Cerebellar cortex (tissue), 1 donor: ENCODE measurements at places on chromosomes 16 and 17.
A peak's percentile ranks its signal among the peaks of the same experiment; 100 is the strongest.

DNA sequence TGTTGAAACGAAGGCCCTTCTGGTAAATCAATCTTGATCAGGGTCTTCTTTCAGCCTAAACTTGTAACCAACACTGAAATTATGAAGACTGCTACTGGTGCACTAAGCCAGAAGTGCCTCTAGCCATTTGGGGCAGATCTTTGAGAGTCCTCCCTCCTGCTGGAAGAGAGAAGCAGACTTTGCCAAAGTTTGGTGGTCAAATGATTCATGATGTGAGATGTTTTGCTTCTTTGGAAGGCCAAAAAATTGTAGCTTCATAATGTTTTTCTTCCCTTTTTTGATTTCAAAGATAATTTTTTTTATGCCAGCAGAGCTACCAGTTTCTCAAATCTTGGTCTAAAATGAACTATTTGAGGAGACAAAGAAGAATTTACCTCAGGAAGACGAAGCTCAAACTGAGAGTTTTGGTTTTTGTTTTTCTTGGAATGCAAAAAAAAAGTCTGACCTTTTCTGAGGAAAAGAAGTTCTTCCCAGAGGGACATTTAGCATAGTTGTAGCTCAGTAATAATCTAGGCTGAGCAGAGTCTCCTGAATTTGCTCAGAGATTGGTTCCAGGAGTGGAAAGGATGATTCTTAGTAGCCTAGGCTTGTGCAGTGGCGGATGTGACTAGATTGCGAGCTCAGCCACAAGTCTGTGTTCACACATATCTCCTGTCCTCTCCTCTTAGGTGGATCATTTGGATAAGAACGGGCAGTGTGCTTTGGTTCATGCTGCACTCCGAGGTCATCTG is 50.9 kb downstream of the CYB561 start:
- DNase-seq, result no peak

- peak; percentile 37 for DNase-seq
Measured at GRCh38 chr16:48106446-48106845, 49.3 kb downstream of the ABCC12 start.

DNA sequence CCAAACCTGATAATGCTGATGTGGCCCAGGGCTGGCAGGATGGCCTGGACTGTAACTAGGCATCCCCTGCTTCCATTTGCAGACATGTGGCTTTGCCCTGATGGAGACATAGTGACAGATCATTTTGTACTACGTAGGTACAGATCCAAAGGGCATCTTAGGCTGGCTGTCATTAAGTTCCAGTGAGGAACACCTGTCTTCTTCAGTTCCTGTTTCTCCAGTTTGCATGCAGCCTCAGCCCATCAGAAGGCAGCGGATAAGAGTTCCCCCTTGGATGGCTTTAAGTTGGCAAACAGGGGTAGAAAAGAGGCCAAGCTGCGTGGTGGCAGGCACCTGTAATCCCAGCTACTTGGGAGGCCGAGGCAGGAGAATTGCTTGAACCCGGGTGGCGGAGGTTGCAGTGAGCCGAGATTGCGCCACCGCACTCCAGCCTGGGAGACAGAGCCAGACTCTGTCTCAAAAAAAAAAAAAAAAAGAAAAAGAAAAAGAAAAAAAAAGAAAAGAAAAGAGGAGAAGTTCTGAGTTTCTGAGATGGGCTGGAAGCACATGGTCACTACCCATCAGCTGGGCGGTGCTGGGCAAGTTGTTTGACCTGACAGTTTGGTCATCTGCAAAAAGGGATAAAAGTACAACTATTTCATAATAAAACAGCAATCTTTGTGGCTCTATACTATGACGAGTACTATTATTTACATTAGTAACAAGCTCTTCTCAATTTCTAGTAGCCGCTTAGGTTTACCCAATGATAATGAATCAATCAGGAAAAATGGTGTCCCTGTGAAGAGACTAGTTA is 42.7 kb downstream of the CPPED1 start:
- no peak for DNase-seq

GRCh38 chr16:67641779-67642708 is 2.9 kb upstream of the CARMIL2 start:
- DNase-seq, result peak; percentile 93

- no peak for DNase-seq
Measured at GRCh38 chr16:88913870-88914269, 47.4 kb upstream of the PABPN1L start.

GRCh38 chr17:81712468-81713003 is 452 bp downstream of the SLC25A10 start:
- DNase-seq, result no peak

DNA sequence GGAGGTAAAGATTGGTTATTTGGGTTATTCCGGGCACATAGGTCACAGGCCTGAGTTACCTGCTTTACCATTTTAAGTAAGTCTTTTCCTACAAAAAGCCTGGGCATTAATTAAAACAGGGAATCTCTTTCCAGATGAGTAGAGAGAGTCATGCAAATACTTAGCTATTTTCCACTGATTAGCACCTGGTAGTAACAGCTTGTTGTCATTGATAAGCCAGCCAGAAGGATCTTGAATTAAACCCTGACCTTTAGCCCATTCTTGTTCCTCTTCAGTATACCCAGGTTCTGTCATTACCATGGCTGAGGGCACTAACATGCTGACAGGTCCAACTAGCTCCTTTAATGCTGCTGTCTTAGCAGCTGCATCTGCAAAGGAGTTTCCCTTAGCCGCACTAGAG is 44.4 kb upstream of the ARL4D start:
- DNase-seq, result no peak

GRCh38 chr17:17824783-17825614 is 11.8 kb downstream of the SREBF1 start:
- peak; percentile 50 for DNase-seq

DNA sequence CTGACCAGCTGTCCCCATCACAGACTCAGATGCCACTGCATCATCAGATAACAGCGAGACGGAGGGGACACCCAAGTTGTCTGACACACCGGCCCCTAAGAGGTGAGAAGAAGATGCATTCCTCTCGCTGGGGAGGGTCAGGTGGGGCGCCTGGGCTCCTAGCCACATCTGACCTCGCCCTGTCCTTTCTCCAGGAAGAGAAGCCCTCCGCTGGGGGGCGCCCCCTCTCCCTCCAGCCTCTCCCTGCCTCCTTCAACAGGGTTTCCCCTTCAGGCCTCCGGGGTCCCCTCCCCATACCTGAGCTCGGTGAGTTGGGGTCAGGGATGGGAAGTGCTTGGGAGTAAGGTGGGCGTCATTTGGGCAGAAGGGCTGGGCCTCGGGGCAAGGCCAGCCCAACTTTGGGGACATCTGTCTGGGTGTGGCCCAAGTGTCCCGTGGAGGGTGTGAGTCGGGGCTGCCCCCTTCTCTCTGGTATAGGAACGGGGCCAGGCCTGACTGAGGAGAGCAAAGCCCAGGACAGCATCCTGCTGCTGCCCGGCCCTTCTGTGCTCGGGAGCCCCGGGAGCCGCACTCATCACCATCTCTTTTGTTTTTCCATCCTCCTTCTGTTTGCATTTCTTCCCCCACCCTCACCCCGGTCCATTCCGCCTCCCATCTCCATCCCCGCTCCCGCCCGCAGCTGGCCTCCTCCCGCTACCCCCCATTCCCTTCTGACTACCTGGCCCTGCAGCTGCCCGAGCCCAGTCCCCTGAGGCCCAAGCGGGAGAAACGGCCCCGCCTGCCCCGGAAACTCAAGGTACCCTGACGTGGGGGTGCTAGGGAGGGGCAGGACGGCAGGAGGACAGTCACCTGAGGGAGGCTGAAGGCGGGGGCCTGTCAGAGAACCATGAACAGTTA is 4.9 kb downstream of the INO80E start:
- DNase-seq, result no peak

- no peak for DNase-seq
Measured at GRCh38 chr17:60579090-60579489, 20.9 kb upstream of the PPM1D start.

DNA sequence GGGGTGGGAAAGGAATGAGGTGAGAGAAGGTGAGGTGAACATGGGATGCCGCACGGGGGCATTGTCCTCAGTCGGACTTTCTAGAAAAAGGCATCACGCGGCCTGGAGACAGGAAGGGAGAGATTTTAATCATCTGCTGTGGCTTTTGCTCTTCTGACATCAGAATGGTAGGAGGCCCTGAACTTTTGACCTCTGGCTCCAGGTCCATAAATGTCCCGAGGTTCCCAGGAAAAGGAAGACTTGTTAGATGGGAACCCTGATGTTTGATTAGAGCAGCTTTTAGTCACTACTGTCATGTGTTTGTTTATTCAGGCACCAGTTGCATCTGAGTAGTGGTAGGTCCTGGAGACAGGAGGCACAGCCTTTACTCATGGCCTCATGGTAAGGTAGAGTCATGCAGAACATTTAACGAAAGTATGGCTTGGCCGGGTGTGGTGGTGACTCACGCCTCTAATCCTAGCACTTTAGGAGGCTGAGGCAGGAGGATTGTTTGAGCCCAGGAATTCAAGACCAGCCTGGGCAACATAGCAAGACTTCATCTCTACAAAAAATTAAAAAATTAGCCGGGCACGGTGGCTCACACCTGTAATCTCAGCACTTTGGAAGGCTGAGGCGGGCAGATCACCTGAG is 203.1 kb downstream of the MSI2 start:
- DNase-seq, result no peak

- DNase-seq, result no peak
Measured at GRCh38 chr17:29766796-29767327, 144.2 kb upstream of the CORO6 start.

DNA sequence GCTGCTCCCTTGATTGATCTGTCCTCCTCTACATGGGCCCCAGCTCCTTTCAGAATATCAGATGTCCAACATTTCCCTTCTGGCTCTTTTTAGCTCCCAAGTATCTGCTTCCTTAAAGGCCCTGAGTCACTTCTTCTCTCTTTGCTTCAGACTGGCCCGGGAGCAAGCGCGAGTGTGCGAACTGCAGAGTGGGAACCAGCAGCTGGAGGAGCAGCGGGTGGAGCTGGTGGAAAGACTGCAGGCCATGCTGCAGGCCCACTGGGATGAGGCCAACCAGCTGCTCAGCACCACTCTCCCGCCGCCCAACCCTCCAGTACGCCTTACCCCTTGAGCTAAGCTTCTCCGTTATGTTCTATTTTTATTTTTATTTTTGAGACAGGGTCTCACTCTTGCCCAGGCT is 12.3 kb downstream of the CNTROB start:
- no peak for DNase-seq

GRCh38 chr17:50117202-50118051 is 12.5 kb downstream of the SAMD14 start:
- no peak for DNase-seq

DNA sequence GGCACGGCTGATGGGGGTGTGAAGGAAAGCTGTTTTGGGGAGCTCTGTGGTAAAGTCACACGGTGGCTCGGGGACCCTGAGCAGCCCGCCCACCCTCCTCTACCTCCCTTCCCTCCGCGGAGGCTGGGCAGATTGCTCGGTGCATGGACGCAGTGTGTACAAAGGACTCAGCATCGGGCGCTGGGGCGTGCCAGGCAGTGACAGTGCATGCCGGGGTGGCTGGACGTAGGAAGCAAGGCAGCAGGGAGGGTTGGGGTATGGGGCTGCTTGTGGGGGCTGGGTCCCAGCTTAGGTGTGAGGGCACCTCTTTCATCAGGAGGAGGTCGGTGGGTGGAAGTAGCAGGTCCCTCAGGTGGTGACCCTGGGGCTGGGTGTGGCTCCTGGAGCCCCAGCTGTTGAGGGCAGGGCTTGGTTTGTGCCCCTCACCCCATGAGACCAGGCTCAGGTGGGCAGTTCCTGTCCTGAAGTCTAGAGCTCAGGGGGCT is 159.9 kb upstream of the GSE1 start:
- no peak for DNase-seq

DNA sequence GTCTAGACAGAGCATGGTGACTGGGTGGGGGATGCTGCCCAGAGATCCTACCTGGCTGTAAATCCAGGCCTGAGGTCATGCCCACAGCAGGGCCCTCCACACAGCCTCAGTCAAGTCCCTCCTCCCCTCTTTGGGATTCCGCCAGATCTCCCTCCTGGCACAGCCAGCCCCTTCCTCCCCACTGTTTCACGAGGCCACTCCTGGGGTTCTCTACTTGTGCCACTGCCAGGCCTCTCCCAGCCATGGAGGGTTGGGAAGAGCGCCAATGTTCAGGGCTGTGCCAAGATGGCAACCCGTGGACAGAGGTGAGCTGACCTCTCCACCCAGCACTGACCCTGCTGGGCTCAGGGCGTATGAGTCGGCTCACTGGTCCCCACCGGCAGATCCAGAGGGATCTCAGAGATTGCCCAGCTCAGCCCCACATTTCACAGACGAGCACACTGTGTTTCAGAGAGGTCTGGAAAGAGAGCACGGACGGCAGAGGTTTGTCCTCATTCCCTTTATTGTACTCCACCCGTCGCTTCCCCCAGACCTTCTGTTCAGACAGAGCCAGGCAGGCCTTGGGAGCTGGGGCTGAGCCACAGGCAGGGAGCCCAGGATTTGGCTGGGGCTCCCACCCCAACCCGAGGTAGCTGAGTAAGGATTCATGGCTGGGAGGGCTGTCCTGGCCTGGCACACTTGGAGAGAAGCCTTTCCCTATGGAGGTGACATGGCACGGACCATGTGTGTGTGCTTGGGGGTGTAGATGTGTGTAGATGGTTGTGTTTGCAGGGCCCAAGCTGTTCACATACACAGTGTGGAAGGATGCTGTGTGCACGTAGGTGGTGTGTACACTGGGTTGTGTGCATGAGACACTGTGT is 3.5 kb upstream of the CAMKK1 start:
- no peak for DNase-seq

DNA sequence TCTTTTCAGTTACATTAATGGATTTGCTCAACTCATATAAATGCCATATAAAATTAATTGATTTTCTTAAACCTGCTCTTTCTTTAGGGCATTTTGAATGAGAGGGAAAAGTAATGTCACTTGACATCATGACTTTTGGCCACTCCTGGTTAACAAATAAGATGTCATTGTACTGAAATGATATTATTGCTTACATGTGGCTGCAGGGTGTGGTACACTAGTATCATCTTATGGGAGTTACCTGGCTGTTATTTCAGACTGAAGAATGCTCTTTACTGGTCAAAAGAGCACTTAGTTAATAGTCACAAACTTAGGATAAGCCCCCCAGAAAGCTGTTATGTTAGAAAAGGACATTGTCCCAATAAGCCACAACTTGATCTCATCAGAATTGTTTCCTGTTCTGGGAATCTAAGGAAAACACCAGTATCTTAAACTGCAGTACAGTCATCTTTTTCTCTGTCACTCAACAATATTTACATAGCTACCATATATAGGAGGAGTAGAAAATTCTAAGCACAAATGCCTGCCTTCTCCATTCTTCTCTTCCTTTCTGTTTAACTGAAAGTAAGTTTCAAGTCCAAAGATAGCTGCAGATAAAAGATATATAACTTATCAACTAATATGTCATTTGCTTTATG is 53.9 kb upstream of the MRC2 start:
- DNase-seq, result no peak

DNA sequence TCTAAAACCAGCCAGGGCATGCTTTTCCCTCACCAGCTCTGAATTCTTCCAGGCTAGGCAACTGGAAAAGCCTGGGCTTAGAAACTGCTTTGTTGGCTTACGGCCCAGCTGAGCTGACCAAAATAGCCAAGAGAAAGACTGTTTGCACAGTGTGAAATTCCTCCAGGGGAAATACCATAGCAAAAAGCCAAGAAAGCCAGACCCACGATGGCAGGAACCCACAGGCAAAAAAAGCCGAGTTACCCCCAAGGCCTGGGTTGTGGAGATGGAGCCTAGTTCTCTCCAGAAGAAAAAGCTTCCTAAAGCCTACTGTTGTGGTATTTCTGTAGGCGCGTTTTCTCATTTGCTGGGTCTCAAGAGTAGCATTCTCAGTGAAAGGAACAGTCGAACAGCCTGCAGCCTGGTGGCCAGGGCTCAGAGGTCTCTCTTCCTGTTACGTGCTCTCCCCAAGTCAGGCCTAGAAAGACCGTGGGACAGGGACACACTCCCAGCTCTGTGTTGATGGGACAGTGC is 9.2 kb downstream of the SP2 start:
- peak; percentile 97 for DNase-seq

- DNase-seq, result no peak
Measured at GRCh38 chr16:72195609-72196008, 23.7 kb upstream of the PMFBP1 start.

GRCh38 chr16:47634727-47635126 is 173.6 kb downstream of the PHKB start:
- DNase-seq, result no peak
